Muscle of arm (tissue), 14 donors: ENCODE measurements at places on chromosomes 2 and 18. TPM values are rescaled to one million over a fixed set of nuclear protein-coding genes. Genes with fewer than 3 reads are reported as not detected.

AKAIN1 gene
- polyA plus RNA-seq = not detected

GATA6 gene
- polyA plus RNA-seq = 1.2 TPM

SCYGR4 gene
- not detected for polyA plus RNA-seq

DNA sequence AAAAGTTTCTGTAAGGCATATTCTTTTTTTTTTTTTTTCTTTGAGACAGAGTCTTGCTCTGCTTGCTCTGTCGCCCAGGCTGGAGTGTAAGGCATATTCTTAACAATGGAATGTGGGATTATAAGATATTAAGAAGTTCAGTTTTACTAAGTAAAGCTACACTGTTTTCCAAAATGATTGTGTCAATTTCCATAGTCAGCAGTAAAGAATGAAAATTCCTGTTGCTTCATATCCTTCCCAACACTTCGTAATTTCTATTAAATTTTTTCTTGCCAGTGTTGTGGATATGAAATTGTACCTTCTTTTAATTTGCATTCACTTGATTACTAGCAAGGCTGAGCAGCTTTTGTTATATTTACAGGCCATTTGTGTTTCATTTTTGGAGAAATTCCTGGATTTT is 24.4 kb upstream of the SLC4A10 start:
- DNase-seq = no peak

DNA sequence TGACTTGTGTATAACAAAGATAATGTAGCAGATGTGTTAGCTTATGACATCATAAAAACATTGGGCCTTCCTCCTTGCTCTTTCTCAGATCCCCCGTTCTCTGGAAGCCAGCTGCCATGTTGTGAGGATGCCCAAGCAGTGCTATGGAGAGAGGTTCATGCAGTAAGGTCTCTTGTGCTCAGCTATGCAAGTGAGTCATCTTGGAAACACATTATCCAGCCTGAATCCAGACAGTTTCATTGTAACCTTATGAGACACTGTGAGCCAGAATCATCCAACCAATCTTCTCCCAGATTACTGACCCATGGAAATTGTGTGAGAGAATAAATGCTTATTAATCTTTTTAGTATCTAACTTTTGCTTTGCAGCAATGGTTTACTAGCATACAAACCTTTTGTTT is 60.8 kb downstream of the ST6GAL2 start:
- no peak for DNase-seq

DNA sequence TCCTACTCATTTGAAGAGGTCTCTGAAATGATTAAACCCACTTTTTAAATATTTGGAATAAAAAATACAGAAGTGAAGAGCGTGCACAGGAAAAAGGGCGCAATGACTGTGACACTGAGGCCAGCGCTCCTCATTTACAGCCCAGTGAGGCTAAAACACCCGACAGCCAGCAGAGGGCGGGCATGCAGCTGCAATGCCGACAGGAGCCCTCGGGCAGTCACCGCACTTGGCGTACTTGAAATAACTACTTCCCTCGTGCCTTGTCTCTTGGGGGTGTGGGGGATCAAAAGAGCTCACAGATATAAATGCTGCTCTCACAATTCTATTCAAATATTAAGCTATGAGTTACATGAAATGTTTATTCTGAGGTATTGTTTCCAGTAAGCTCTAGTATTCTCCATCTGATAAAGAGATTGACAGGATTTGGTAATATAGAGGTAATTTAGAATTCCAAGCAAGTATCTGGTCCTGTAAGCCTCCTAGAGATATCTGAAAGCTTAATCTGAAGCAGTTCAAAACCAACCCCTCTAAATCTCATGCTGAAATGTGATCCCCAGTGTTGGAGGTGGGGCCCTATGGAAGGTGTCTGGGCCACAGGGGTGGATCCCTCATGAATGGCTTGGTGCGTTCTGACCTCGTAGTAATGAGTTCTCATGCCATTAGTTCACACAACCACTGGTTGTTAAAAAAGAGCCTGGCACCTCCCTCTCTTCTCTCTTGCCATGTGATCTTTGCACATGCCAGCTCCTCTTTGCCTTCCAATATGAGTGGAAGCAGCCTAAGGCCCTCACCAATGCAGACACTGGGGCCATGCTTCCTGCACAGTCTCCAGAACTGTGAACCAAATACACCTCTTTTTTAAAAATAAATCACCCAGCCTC is 93.6 kb downstream of the ZAP70 start:
- peak; percentile 78 for DNase-seq

- DNase-seq = no peak
These were observed 136.5 kb upstream of the RND3 start for GRCh38 chr2:150624001-150624401.

GRCh38 chr2:23475473-23475872 is 90.5 kb downstream of the KLHL29 start:
- no peak for DNase-seq

GRCh38 chr2:51707625-51708024 is 675.7 kb upstream of the NRXN1 start:
- no peak for DNase-seq

DNA sequence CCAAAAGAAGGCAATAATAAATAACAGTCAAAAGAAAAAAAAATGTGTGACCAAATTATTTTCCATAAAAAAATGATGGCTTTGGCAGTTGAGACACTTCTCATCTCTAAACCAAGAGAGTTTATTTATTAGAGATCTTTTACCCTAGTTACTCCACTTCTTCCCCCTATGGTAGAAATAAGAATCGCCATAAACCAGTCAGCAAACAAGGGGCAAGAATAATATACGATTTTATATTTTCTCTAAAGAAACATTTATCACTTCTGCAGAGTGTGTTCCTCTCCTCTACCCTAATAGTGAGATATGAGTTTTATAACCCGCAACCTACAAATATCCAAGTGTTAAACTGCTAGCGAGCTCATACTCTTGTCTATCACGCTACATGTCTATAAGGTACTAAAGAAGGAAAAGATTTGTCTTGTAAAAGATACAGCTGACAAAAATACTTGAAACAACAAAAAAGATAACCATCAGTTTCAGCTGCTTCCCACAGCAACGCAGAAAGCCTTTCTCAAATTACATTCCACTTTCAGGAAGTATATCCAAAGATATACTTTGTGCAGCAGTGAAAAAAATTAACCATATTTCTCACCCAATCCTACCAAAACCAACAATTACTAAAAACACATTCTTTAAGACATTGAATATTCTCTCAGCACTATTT is 2.3 kb downstream of the RNF103 start:
- DNase-seq = no peak

PIEZO2 gene
- polyA plus RNA-seq = 20.7 TPM

DNA sequence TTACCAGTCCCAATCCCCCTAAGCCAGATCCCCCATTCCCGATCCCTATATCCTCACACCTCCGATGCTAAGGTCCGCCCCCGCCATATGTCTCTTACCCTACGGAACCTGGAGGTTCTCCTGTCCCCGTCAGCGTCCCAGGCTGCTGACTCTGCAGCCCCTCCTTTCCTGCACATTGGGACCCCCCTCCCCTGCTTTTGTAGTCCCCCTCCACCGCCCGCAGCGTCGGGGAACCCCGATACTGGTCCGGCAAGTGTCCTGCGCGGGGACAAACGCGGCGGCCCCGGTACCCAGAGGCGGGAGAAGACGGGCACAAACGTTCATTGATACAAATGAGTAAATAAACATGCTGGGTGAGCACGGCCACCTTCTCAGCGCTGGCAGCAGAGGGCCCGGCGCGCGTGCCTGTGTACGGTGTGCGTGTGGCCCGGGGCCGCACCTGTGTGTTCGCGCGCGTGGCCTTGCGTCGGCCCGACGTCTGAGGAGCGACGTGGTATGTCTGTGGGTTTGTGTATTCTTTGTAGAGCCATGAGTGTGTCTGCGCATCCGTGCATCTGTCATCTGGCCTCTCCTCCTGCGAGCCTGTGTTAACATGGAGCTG is 2.0 kb upstream of the CYP26B1 start:
- DNase-seq = no peak

SH3BP4 gene
- 14.7 TPM for polyA plus RNA-seq

DNA sequence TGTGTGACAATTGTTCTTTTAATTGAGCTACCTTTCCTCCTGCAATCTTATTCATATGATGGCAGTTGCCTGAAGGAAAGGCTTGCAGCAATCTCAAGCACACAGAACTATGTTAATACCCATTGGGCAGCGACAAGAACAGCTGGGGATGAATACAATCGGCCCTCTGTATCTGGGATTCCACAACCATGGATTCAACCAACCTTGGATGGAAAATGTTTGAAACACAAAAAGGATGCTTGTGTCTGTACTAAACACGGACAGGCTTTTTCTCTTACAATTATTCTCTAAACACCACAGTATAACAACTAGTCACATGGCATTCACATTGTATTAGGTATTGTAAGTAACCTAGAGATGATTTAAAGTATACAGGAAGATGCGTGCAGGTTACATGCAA is 256.1 kb upstream of the SIX2 start:
- no peak for DNase-seq

DNA sequence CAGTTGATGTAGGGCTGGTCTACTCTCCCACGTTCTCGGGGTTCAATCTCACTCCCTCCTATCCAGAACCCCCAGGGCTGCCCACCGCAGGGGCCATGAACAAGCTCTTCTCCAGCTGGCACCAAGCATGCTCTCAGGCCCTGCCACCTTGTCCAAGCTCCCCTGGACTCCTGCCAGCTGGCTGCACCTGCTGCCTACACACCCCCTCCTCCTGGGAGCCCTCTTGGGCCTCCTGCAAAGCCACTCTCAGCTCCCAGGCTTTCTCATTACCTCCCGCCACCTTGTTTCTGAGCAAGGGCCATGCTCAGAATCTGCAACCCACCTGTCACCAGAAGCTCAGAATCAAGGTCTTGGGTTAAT is 56.0 kb downstream of the HDAC4 start:
- no peak for DNase-seq

DNA sequence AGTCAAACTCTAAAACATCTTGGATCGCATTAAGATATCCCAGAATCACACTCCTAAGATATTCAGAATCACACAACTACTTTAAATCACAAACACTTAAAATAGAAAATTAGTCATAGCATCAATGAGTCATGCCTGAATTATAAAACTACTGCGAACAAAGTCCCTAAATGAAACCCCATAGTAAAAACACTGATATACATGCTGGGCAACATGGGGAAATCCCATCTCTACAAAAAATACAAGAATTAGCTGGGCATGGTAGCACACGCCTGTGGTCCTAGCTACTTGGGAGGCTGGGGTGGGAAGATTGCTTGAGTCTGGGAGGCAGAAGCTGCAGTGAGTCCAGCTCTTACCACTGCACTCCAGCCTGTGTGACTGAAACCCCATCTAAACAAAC is 101.7 kb downstream of the COBLL1 start:
- DNase-seq = no peak

ALK gene
- polyA plus RNA-seq = 0.58 TPM

DNA sequence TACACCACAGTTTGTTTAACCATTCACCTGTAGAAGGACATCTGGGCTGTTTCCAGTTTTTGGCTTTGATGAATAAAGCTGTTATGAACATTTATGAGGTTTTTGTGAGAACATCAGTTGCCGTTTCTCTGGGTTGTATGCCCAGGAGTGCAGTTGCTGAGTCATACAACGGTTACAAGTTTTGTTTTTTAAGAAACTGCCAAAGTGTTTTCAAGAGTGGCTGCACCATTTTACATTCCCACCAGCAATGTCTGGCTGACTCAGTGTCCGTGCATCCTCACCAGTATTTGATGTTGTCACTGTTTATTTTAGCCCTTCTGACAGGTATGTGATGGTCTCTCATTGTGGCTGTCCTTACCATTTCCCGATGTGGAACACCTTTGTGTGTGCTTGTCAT is 48.0 kb upstream of the GPR17 start:
- no peak for DNase-seq

- no peak for DNase-seq
These were observed 188.8 kb downstream of the CAMKMT start for GRCh38 chr2:44550561-44550960.

GRCh38 chr2:159926695-159927094 is 128.7 kb upstream of the CD302 start:
- no peak for DNase-seq

MSGN1 gene
- 1.1 TPM for polyA plus RNA-seq

- no peak for DNase-seq
These were observed 245.0 kb upstream of the RBBP8 start for GRCh38 chr18:22687892-22688680.

GRCh38 chr2:42829671-42830440 is 37.5 kb upstream of the HAAO start:
- DNase-seq = no peak

DNA sequence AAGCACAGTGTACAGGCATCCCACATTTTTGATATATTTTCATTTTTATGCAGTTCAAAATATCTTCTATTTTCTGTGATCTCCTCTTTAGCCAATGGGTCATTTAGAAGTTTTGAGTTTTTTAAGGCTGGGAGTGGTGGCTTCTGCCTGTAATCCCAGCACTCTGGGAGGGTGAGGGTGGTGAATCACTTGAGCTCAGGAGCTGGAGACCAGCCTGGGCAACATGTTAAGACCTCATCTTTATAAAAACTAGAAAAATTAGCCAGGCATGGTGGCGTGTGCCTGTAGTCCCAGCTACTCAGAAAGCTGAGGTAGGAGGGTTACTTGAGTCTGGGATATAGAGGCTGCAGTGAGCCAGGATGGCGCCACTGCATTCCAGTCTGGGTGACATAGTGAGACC is 17.8 kb downstream of the UBR3 start:
- DNase-seq = no peak

GRCh38 chr2:75954761-75955160 is 244.0 kb upstream of the GCFC2 start:
- DNase-seq = no peak

GRCh38 chr2:233022561-233022960 is 9.5 kb upstream of the NGEF start:
- DNase-seq = no peak

LRATD1 gene
- 12.4 TPM for polyA plus RNA-seq

DNA sequence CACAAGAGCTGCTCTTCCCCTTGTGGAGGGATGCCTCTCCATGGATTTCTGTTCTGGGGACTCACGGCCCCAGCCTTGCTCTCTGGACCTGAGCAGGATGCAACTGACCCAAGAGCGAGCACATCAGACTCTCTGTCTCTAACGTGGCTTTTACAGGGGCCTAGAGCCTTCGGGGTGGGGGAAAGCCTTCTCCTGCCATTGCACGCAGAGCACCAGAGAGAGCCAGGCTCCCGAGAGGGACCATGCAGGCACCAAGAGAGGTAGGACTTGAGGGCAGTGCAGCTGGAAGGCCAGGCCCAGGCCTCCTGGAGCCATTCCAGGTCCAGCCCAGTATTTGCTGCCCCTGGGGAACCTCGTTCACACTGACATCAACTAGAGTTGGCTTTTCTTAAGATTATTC is 475.6 kb upstream of the MYT1L start:
- DNase-seq = no peak

CCL20 gene
- polyA plus RNA-seq = 3.3 TPM

GRCh38 chr2:112472547-112473263 is 9.3 kb upstream of the TTL start:
- DNase-seq = no peak

- no peak for DNase-seq
These were observed 16.6 kb downstream of the SERPINB13 start for GRCh38 chr18:63603772-63604171.

ZSWIM2 gene
- polyA plus RNA-seq = not detected

GRCh38 chr2:155030296-155030695 is 331.8 kb downstream of the KCNJ3 start:
- DNase-seq = no peak

GRCh38 chr2:45031028-45031427 is 21.8 kb upstream of the SIX2 start:
- DNase-seq = no peak

- no peak for DNase-seq
These were observed 139.9 kb upstream of the MAPRE2 start for GRCh38 chr18:34901299-34901698.
